ENCODE measurements at places on chromosomes 6 and 20.

- DNase-seq: no peak
These were observed 6.7 kb upstream of the DNAAF9 start for GRCh38 chr20:3414122-3414521.

GRCh38 chr6:166304106-166304505 lies 4.1 kb downstream of the PRR18 start:
- no peak for DNase-seq

GRCh38 chr6:89910902-89911240 lies 16.6 kb downstream of the GJA10 start:
- no peak for DNase-seq

DNA sequence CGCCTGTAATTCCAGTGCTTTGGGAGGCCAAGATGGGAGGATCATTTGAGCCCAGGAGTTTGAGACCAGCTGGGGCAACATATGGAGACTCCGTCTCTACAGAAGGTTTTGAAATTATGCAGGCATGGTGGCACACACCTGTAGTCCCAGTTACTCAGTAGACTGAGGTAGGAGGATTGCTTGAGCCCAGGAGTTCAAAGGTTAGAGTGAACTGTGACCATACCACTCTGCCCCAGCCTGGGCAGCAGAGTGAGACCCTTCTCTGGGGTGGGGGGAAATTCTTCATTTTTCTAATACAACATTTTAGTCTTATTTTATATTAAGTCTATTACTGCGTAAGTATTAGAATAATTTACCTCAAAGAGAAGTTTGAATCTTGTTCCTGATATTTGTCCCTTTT lies 20.1 kb upstream of the SUMO4 start:
- no peak for DNase-seq

DNA sequence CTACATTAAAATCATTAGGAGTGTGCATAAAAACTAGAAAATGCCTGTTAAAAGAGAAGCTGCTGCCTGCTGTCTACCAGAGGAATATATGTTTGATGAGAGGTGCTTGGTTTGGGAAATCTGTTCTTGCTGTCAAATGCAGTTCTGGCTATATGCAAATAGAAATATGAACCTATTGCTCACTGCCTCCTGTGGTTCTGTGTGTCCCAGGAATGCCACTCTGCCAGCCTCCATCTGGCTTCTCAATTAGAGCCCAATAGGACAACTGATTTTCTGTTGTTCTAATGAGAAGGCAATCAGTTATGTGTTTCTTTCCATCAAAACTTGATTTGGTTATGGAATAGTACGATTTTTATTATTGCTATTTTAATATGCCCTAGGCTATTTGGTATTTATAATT lies 759.7 kb downstream of the HDGFL1 start:
- no peak for DNase-seq

GRCh38 chr6:60867548-60867947 lies 1418.5 kb downstream of the KHDRBS2 start:
- DNase-seq: no peak

DNA sequence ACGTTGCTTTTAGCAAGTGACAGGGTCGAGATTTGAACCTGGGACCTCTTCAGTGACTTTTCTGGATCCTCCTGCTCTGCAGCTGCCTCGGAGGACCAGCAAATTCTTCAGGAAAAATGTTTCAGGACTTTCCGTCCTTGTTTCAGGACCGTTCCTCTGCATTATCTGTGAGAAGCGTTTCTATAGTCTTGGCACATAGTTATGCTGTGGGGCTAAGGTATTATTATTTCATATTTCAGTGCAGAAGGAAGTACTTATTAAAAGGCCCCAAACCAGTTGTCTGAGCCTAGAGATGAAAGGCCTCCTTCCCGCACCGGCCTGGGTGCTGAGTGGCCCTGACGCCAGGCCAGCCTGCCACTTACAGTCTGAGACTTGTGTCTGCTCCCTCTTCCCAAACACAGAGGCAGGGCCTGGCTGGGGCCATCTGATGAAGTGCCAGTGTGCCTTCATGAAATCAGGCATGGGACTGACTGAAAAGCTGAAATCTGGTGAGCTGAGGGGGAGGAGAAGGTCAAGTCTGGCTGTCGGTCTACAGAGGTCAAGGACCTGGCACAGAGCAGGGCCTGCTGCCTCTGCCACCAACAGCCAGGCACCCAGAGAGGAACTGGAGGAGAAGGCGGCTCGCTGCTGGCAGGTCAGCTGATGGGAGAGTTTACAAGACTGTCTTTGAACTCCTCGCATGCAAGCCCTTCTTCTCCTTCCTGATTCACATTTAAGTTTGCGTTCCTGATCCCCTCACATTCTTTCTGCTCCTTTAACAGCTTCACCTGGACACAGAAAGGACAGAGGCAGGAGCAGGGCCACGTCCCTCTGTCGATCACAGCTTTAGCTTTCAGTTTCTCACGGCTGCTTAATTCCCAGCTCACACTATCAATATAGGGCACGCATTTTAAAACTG lies 8.9 kb upstream of the QKI start:
- no peak for DNase-seq

- no peak for DNase-seq
These were observed 101.8 kb downstream of the TRERF1 start for GRCh38 chr6:42349753-42350511.

GRCh38 chr6:36616893-36617521 lies 22.8 kb downstream of the SRSF3 start:
- peak; percentile 23 for DNase-seq

DNA sequence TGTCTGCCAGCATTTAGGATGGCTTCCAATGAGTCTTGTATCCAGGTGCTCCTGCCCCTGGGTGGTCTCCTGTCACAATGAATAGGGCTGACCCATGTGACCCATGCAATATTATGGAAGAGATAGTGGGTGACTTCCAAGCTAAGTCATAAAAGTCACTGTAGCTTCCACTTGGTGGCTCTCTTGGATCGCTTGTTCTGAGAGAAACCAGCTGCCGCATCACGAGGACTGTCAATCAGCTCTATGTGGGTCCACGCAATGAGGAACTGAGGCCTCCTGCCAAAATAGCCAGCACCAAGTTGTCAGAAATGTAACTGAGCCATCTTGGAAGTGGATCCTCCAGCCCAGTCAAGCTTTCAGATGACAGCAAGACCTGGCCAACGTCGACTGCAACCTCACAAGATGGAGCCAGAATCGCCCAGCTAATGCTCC lies 14.9 kb upstream of the MATN4 start:
- peak; percentile 31 for DNase-seq

- DNase-seq: no peak
These were observed 54.0 kb downstream of the EFCAB8 start for GRCh38 chr20:32912688-32913087.

DNA sequence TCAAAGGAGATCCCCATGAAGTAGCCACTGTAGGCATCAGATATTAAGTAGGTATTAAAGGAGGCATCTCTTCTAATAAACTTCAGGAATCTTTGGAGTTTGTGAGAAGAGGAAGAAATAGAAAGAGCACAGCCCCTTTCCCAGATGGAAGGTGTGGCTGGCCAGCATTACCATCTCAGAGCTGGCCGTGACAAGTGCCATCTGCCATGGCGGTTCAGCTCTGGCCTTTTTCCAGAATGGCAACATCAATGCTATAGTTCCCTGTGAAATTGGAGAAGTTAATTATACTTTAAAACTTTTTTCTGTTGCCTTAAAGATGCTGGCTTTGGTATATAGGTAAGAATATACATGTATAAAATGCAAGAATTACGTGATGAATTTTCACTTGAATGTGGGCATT lies 51.9 kb upstream of the MCUR1 start:
- no peak for DNase-seq
